ENCODE measurements at places on chromosomes 13 and 19.

DNA sequence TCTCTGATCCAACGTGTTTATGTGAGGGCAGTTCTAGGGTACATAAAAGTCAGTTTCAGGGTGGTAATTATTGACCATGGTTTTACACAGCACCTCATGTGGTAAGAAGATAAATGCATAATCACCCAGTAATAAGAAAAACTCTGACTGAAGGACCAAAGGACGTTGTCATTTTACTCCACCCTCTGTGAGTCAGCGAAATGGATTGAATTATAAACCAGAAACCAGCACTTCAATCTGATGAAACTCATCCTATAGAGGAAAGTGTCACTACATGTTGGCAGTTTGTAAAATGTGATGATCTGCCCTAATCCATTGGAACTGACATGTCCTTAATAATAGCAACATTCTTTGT lies 406.8 kb downstream of the KLF5 start:
- DNase-seq, result no peak

GRCh38 chr13:71712988-71713653 lies 153.9 kb downstream of the DACH1 start:
- peak; percentile 22 for DNase-seq

GRCh38 chr19:44611812-44612295 lies 1.5 kb upstream of the IGSF23 start:
- no peak for DNase-seq

DNA sequence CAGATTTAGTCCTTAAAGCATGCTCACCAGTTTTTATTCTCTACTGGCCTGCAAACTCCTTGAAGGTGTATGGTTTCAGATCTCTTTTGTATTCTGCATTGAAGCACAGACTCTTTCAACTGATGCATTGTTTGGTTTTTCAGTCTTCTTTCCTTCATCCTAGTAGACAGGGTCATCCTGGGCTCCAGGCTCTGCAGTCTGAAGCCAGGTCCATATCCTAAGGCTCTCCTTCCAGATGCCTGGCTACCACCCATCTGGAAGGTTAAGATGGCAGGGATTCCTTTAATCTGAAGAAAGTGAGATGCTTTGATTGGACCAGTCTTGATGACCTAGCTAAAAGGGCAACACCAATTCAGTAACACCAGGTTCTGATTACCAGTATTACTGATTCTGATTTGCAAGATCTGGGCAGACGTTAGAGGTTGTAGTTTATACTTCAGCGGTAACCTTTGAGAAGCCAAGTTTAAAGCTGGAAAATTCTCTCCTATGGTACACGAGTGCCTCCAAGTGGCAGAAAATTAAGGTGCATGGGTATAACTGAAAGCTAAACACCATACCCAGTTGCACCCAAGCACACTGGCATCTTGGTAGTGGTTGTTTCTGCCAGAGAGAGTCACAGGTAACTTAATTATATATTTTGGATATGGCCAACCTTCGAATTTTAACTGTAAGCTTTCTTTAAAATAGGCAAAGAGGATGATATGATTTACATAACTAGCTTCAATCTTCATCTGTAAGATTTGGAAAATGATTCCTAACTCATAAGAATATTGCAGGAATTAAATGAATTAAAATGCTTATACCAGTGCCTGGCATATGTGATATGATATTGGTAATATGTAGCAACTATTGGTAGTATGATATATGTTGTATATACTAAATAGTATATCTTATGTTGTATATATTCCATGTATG lies 1651.9 kb upstream of the MIR17HG start:
- peak; percentile 33 for DNase-seq

DNA sequence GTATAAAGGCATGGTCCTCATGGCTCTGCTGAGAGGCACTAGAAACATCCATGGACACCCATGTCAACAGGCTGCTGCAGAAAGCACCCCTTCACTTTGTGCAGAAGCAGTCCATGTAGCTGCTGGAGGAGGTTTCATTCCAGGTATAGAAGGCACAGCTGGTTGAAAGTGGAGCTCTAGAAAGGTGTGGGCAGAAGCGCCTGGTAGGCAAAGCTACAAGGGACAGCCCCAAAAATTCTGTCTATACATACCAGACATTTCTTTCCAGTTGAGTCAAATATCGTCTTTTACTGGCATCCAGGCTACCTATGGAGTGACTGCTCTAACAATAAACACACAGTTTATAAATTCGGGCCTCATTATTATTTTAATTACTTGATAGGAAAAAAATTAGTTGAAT lies 129.3 kb downstream of the ENOX1 start:
- DNase-seq, result no peak

- no peak for DNase-seq
Measured at GRCh38 chr19:38073841-38074685, 150.0 kb downstream of the DPF1 start.

DNA sequence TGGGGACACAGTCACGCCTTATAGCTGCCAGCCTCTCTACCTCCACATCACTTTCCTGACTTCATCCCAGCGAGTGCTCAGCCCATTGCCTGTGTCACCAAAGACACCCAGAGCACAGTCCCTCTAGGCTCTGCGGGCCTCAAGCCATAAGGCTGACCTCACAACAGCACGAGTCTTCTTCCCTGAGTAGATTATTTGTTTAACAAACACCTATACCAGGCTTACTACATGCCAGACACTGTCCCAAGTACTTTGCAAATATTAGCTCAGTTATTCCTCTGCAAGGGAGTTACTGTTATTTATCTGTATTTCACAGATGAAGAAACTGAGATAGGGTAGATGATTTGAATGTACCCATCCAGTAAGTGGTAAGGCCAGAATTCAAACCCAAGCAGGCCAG lies 504.3 kb downstream of the COG6 start:
- DNase-seq, result no peak

DNA sequence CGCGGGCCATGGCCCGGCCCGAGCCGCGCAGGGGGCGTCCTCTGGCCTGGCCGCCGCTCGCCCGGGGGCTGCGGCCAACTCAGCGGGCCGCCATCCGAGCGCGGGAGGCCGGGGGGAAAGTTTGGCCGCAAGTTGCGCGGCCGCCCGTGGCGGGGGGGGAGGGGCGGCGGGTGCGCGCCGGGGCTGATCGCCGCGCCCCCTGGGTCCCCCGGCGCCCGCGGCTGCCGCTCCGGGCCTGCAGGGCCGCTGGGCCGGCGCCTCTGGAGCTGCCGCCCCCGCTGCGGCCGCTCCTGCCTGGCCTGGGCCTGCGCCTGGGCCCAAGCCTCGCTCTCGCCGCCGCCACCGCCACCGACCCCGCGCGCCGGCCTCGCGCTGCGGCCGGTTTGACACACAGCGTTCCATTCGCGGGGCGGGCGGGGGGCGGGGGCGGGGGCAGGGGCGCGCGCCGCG lies at the start of gene NR2F6:
TSS of gene NR2F6 (minus strand) at position 385 of the 450 bp plus-strand sequence. CDS start 699 bp downstream, outside the sequence.
- no peak for DNase-seq

GRCh38 chr19:38024992-38025908 lies 118.2 kb downstream of the SIPA1L3 start:
- DNase-seq, result no peak

DNA sequence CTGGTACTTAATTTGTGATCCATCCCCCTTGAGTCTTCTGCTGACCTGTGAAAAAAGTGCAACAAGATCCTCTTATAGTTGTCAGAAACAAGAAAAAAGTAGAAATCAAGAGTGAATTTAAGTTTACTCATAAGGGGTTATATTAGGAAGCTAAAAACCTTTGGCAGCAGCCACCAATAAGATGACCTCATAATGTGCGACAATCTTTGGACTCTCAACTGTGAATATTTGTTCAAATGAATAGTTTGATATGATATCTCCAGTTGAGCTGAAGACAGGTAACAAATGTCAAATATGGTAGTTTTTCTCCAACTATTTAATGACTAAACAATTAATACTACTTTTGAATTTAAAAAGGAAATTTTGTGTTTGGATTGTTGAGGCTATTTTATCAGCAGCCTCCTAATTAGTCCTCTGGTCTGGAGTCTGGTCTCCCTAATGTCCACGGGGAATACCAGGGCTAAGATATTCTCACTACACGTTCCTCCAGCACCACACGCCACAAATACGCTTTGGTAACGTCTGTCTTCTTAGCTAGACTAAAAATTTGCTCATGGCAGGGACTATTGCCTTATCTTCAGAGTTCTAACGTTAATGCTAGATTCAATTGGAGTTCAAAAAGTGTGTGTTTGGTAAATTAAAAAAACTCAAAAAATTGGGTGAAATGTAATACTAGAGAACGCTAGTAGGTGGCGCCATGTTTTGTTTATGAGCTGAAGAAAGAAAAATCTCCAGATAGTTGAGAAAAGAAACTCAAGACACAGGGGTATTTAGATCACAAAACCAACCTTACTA lies 51.0 kb upstream of the PDX1 start:
- no peak for DNase-seq

GRCh38 chr19:18108897-18109296 lies 11.3 kb downstream of the MAST3 start:
- DNase-seq, result no peak

- DNase-seq, result peak; percentile 55
Measured at GRCh38 chr19:17209126-17210036, 5.8 kb upstream of the USE1 start.

- no peak for DNase-seq
Measured at GRCh38 chr13:74090869-74091605, 43.2 kb downstream of the KLF12 start.

Measured in femur (tissue), 1 donor.